ENCODE measurements at places on chromosomes 11 and 22.
A peak's percentile ranks its signal among the peaks of the same experiment; 100 is the strongest.

DNA sequence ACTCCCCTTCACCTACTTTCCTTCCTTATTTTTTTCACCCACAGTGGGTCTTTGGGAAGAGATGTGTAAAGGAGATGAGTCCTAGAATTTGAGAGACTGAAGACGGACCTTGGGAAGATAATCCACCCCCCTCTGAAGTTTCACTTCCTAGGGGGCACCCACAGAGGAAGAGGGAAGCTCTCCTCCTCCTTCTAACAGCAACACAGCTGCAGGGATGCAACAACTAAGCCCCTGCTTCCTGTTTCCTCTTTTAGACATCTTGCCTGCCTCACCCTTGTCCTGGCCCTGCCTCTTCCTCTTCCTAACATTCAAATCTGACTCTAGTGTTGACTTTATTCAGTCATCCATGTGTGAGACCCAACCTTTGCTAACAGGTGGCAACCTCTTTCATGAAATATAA, 424.6 kb downstream of the BUD13 start:
- no peak for DNase-seq

- DNase-seq = no peak
Measured at GRCh38 chr22:32691101-32691500, 110.4 kb upstream of the TIMP3 start.

DNA sequence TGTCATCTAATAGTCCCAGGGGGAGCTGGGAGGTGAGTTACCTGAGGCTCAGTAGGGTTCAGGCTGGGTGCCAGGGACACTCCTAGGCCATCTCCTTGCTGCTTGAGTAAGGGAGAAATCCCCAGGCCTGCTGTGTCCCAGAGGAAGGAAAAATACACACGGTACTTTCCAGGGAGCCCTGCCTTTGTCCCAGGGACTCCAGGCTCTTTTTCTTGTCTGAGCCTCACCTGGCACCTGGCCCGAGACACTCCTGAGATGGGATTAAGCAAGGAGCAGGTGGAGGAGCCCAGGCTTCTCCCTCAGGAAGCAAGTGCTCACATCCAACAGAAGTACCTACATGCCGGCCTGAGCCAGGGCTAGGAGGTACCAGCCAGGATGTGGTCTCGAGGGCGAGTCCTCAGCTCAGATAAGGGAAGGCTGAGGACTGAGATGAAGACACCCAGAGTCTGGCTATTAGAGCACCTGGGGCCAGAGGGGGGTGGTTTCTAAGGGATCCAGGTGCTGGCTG, 899 bp upstream of the KLHDC7B start:
- DNase-seq = no peak

GRCh38 chr22:35596821-35597220, 20.3 kb downstream of the MB start:
- no peak for DNase-seq

DNA sequence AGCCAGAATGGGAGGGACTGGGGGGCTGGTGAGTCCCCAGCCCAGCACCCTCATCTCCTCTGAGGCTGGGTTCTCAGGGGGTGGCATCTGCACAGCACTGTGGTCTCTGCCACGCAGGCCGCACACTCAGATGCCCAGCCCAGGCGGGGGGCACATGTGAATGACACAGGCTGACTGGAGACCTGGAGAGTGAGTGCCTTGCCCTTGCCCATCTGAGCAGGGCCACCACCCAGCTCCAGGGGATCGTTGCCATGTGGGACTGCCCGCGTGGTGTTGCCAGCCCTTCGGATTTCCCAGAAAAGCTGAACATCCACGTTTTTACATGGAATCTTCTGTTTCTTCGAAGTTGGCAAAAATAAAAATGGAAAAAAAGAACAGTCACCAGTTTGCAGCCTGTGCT, 18.9 kb downstream of the PRDM11 start:
- no peak for DNase-seq

DNA sequence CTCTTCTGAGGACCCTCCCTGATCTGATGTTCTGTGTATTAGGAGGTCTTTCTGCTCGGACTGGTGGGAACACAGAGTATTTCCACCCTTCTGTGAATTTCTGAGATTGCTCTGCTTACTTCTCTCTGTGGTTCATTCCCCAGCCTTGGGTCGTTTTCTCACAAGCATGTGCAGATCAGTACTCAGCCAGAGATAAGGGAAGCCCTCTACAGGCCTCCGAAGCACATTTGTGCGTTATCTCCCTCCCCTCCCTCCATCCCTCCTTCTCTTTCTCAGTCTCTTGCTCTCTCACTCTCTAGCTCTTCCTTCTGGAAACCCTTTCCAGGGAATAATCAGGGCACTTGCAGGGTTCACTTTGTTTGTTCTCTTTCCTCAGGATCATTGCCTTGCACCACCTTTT, 35.2 kb upstream of the TUB start:
- DNase-seq = no peak

DNA sequence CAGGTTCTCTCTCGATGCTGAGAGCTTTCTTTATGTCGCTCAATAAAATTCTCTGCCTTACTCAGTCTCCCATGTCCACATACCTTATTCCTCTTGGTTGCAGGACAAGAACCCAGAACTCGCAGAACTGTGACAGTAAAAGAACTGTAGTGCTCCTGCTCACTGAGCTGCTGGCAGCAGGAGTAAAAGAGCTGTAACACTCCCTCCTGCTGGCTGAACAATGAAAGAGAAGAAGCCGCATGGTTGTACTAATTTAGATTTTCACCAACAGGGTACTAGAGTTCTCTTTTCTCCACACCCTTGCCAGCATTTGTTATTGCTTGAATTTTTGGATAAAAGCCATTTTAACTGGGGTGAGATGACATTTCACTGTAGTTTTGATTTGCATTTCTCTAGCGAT, 433.2 kb downstream of the GUCY1A2 start:
- DNase-seq = no peak

- no peak for DNase-seq
Measured at GRCh38 chr11:1949302-1949701, 2.2 kb downstream of the MRPL23 start.

DNA sequence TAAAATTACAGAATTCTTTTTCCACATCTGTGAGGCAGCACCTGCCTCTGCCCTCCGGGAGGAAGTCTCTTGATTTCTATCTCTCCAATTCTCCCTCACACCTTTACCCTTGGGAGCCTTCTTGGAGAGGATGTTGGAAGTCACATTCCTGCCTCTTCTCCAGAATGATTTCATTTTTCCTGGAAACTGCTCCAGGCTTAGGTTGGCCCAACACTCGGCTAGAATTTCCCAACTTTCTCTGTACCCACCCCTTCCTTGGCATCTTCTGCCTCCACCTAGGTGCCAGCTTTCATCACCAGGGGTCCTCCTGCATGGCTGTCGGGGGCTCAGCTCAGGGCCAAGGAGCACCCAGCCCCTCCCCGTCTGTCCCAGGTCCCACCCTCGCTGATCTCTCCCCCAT, 43.2 kb downstream of the SLCO2B1 start:
- DNase-seq = no peak

DNA sequence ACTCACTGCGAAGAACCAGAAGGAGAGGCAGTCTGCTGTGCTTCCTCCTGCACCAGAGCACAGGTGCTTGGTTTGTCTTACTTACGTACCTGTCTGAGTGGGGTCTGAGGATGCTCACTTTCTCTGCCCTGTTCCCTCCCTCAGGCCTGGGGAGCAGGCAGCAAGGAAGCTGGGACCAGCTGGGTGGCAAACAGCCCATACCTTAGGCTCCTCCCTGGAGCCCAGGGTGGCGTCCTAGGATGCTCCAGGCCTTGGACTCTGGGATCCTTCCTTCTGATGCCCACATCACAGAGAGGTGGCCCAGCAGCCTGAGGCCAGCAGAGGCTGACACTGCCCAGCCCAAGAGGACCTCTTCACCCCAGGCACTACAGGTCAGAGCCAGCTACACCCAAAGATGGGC, 593.2 kb downstream of the BRD1 start:
- no peak for DNase-seq

DNA sequence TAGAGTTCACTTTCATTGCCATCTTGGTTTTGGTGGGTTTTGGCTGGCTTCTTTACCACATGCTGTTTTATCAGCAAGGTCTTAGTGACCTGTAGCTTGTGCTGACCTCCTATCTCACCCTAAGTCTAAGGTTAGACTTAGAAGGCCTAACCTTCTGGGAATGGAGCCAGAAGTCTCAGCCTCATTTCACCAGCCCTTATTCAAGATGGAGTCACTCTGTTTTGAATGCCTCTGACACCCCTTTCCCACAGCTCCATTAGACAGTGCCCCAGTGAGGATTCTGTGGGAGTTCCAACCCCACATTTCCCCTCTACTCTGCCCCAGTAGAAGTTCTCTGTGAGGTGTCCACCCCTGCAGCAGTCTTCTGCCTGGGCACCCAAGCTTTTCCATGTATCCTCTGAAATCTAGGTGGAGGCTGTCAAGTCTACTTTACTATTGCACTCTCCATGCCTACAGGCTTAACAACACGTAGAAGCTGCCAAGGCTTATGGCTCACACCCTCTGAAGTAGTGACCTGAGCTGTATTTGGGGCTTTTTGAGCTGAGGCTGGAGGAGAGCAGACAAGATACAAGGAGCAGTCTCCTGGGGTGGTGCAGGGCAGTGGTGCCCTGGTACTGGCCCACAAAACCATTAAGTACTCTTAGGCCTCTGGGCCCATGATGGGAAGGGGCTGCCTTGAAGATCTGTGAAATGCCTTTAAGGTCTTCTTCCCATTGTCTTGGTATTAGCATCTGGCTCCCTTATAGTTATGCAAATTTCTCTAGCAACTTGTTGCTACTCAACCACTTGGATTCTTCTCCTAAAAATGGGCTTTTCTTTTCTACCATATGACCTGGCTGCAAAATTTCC, 65.9 kb upstream of the SC5D start:
- DNase-seq = no peak

- DNase-seq = no peak
Measured at GRCh38 chr11:13303668-13304649, 26.4 kb downstream of the BMAL1 start.

GRCh38 chr11:105208019-105208418, 68.5 kb upstream of the CARD18 start:
- no peak for DNase-seq

GRCh38 chr22:44786136-44786535, 33.8 kb downstream of the ARHGAP8 start:
- no peak for DNase-seq

- DNase-seq = no peak
Measured at GRCh38 chr22:45783021-45783420, 111.4 kb downstream of the ATXN10 start.

DNA sequence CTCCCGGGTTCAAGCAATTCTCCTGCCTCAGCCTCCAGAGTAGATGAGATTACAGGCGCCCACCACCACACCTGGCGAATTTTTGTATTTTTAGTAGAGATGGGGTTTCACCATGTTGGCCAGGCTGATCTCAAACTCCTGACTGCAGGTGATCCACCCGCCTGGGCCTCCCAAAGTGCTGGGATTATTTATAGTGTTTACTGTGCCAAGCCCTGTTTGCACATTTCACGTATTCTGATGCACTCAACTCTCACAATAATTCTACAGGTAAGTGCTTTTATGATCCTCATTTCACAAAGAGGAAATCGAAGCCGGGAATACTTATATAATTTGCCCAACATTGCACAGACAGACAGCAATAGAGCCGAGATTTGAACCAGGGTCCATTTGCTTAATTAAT, 38.0 kb upstream of the DAGLA start:
- DNase-seq = no peak

DNA sequence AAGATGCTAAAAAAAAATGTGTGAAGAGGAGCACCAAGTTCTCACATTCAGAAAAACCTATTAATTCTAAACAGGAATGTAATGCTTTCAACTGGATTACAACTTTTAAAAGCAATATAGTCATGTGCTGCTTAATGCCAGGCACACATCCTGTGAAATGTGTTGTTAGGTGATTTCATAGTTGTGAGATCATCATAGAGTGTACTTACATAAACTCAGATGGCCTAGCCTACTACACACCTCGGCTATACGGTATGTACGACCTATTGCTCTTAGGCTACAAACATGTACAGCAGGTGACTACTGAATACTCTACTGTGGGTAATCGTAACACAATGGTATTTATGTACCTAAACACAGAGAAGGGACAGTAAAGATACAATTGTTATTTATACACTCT, 142.3 kb downstream of the RBFOX2 start:
- DNase-seq = no peak

DNA sequence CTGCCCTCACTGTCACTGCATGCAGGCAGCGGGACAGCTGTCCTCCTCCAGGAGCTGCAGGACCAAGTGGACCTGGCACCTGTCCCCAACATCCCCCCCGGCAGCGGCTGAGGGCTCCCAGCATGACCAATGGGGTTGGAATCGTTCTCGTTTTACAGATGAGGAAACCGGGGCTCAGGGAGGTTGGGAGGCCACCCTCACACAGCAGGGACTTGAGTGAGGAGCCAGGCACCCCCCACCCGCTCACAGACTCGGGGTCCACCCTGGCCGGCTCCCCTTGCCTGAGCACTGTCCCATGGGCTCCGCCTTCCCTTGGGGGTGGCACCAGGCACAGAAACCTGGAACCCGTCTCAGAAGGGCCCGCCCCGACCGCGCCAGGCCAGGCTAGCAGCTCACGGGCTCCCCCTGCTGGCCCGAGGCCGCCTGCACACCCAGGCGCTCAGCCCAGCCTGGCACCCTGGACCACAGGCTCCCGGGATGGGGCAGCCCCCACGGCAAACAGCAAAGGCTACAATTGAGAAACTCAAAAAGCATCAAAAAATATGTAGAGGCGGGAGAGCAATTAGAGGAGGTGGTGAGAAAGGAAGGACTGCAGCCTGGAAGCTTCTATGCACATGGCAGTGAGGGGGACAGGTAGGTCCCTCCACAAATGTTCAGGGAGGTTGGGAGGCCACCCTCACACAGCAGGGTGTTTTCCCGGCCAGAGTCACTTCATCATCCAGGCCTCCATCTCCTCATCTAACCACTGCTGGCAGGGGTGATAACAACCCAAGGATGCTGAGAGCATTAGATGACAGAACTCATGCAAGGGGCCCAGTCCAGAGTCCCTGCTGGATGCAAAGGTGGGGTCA, 12.8 kb downstream of the MACROD1 start:
- DNase-seq = peak; percentile 70

GRCh38 chr11:4671741-4672140, 25.9 kb downstream of the OR51E2 start:
- DNase-seq = no peak

DNA sequence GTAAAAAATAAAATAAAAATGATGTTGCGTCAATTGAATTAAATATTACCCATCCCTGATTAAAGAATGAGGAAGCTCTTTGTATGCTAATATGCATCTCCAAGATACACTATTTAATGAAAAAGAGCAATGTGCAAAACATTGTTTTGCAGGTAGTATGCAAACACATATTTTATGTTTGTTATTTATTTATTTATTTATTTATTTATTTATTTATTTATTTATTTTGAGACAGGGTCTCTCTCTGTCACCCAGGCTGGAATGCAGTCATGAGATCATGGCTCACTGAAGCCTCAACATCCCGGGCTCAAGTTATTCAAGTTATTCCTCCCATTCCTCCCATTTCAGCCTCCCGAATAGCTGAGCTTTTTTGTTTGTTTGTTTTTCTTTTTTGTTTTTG, 7.2 kb upstream of the CHST1 start:
- DNase-seq = no peak

Data from activated CD4-positive, alpha-beta T cell treated with anti-CD3 and anti-CD28 coated beads, Interleukin-2, Interleukin-4, amounts not matched to agents 100 ng/mL and 50 ng/mL, durations not matched to agents 16 hours and 8 hours (primary cell).